Left ventricle myocardium superior (tissue), 1 donor: ENCODE measurements at places on chromosomes 3 and 15. TPM values are rescaled to one million over a fixed set of nuclear protein-coding genes. Genes with fewer than 3 reads are reported as not detected.
A peak's percentile ranks its signal among the peaks of the same experiment; 100 is the strongest.

- DNase-seq, result no peak
These were observed 99.2 kb downstream of the CORO2B start for GRCh38 chr15:68677996-68678395.

DNA sequence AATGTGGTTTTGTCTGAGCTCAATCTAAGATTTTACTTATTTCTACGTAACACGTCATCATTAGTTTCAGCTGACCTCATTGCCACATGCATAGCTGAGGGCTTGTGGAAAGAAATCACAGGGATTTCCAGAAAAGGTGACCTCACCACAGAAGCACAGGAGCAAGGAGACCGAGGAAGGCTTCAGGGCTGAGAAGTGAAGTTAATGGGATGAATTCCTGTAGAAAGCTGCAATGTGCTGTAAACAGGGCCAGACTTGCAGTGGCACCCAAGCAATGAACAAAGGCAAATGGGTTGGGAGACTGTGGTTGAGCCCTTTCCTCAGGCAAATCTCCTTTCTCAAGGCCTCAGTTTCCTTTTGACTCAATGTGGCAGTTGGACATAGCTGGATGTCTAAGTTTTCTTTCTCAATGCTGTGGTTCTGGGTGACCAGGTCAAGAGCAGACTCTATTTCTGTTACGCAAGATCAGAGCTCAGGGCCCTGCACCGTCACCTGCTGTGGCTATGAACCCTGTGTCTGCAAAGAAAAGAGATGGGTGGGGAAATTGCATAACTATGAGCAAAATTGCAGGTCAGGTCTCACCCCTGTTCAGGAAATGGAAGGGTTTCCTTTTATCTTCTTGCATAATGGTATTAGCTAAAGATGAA, 252.2 kb upstream of the TBL1XR1 start:
- no peak for DNase-seq

DNA sequence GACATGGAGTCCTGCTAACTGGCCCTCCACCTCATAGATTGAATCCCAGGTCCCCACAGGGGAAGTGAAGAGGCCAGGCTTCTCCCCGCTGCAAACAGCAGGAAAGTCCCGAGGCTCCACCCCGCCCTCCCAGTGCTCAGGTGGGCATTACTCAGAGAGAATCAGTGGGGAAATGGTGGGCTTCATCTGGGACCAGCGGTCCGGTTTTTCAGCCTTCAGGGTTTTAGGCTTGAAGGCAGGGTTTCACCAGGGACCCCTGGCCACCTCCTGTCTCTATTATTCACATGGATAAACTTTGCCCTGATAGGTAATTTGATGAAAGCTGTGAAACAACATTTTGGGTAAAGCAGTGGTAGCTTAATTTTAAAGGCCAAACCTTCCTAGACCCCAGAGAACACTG, 31.3 kb downstream of the MKRN3 start:
- no peak for DNase-seq

DNA sequence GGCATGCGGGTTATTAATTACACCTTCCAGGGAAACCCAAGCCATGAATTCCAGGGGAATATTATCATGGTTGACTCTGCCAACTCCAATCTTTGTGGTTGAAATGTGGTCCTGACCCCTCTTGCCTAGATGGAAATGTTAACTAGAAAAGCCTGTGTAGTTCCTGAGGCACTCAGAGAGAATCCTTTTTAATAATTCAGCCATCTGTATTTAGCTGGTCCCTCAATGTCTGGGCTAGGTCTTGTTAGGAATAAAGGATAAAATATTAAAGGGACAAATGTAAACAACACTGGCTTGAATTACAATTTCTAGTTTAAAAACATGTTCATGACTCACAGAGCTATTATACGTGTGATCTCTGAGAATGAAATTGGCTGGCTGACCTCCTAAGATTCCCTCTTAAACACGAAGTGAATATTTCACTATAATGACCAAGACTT, 435.2 kb upstream of the SUCLG2 start:
- no peak for DNase-seq

Gene CPB1
- not detected for total RNA-seq

Gene ZNF502
- 3.6 TPM for total RNA-seq

DNA sequence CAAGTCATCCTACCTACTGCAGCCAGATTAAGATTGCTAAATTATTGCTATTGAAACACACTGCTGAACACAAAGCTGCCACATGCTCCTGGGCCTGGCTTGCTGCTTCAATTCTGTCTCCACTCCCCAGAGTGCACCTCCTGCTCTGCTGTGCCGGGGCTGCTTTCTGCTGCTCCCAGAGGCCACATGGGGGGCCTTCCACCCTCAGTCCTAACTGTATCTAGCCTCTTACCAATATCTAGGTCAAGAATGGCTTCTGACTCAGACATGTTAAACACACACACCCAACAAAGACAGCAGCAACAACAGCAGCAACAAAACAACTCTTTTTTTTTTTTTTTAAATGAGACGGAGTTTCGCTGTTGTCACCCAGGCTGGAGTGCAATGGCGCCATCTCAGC, 33.0 kb downstream of the MYZAP start:
- DNase-seq, result no peak

DNA sequence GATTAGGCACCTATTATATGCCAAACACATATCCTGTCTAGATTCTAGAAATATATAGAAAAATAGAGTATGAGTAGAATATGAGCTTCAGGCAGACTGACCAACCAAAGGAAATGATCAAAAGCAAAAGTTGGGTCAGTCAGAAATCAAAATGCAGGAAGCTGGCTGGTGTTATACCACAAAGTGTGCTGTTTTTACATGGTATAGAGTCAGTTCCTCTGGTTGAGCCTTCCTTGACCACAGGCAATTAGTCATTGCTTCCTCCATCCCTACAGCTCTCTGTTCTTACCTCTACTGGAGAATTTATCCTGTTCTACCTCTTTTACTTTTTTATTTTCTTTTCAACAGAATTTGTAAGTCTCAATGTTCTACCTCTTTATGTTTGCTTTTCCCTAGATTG, 149.8 kb downstream of the TMCO5A start:
- DNase-seq, result no peak

DNA sequence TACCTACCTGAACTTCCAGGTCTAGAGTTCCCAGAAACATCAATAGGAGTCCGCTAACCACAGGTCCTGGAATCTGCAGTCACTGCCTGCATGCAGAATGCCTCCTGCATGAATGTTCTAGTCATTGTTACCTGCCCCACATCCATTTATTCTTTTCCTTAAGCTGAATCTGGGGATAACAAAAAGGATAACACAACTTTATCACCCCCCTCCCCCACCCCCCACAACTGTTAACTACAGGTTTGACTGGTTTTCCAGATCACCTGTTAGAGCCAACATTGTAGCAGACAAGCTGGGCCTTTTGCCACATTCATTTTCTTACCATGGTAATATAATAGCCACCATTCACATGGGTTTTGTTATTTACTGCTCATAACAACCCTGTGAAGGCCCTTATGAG, 4.6 kb upstream of the CTSH start:
- no peak for DNase-seq

- DNase-seq, result no peak
These were observed 242.3 kb downstream of the LPP start for GRCh38 chr3:188396251-188396650.

DNA sequence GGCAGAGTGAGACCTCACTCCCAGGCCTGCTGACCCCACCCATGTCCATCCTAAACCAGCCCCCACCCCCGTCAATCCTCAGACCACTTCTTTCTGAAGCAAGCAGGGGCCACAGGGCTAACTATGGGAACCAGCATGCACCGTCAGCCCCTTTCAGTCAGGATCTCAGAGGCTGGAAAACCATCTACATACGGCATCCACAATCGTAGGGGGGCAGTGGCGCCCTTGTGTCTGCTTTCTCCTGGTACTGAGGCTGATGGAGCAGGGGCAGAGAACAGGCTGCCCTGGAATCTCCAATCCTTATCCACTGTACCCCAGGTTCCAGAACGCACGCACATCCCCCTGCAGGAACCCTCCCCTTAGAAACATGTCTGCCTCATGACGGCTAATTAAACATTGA, 56.6 kb downstream of the XXYLT1 start:
- DNase-seq, result no peak

Gene HYPK
- 12.3 TPM for total RNA-seq

Gene GOLGA8S
- 0.40 TPM for total RNA-seq

Gene C3orf62
- 3.0 TPM for total RNA-seq

- DNase-seq, result peak; percentile 24
These were observed 837 bp downstream of the LRRN1 start for GRCh38 chr3:3800080-3800455.

DNA sequence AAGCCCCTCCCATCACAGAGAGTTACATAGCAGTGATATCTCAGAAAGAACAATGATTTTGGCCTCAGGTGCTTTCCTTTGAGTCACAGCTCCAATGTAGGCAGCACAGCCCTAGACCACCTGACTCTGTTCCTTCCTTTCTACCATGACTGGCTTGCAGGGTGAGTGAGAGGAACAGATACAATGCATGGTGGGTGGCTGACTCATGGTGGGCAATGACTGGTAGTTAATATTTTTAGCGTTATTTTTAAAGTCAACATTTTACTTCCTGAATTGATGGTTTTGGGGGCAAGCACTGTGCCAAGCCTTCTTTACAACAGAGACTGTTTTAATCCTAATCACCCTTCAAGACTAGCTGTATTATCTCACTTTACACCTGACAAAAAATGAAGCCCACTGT, 32.8 kb upstream of the ST3GAL6 start:
- DNase-seq, result no peak

Gene MAP6D1
- 2.3 TPM for total RNA-seq

Gene THSD4
- total RNA-seq, result 80.7 TPM

Gene SEMA3F
- 11.4 TPM for total RNA-seq

GRCh38 chr3:4719046-4719501, 225.9 kb downstream of the ITPR1 start:
- DNase-seq, result no peak

GRCh38 chr3:193231201-193231600, 9.8 kb upstream of the PLAAT1 start:
- no peak for DNase-seq

Gene DPPA4
- not detected for total RNA-seq

GRCh38 chr3:107662586-107662985, 139.8 kb downstream of the BBX start:
- no peak for DNase-seq

Gene GOLGA8M
- 1.4 TPM for total RNA-seq

Gene CSTA
- total RNA-seq, result 1.5 TPM

Gene SH3GL3
- not detected for total RNA-seq

DNA sequence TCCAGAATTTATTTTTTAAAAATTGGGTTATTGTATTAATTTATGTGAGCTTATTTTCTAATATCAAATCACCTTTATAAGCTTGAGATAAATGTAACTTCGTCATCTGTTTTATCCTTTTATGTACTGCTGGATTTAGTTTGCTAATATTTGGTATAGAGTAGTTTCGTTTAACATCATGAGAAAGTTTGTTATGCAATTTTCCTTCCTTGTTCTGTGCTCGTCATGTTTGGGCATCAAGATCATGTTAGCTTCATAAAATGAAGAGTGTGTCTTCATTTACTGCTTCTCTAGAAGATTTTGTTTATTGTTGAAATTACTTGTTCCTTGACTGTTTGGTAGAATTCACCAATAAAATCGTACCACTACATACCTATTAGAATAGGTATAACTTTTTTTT, 262.1 kb upstream of the SATB1 start:
- no peak for DNase-seq

- DNase-seq, result no peak
These were observed 98.9 kb downstream of the NR1D2 start for GRCh38 chr3:24043985-24044384.

DNA sequence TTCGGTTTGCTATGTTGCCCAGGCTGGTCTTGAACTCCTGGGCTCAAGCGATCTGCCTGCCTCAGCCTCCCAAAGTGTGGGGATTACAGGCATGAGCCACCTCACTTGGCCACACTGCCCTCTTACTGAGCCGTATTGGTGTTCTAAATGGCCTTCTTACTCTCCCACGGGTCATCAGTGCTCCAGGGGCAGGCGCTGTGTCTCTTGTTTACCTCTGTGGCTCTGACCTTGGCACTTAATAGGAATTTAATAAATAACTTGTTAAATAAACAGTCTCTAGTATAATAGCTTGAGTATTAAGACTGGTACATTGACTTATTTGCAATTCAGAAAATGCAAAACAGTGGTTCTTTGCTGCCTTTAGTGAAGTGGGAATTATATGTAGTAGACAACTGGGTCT, 13.7 kb downstream of the FLNB start:
- no peak for DNase-seq

GRCh38 chr15:41284427-41285177, 47.8 kb downstream of the OIP5 start:
- DNase-seq, result peak; percentile 30

DNA sequence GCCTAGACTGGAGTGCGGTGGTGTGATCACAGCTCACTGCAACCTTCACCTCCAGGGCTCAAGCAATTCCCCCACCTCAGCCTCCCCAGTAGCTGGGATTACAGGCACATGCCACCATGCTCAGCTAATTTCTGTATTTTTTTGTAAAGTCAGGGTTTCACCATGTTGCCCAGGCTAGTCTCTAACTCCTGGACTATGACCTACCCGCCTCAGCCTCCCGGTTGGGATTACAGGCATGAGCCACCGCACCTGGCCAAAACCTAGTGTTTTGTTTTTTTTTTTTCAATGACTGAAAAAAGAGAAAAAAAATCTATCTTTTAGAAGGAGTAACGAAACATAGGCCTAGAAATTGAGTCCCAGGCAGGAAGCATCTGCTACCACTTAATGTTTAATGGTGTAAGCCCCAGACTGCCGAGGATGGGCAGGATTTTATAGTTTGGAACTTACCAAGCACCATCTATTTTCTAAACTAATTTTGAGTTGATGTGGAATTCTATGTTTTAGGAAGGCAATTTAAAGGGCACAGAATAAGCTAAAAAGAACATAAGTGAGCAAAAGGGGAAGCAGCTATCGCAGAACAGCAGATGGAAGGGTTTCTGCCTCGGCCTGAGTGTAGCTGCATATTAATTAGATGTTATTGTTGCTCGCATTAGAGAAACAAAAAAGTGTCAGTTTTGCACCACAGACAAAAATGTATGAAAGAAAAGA, 24.2 kb upstream of the CA12 start:
- no peak for DNase-seq

- peak; percentile 61 for DNase-seq
These were observed at the start of gene HOMER2 for GRCh38 chr15:82952158-82953081. HOMER2 (minus strand) TSS chr15:82952720; CDS start chr15:82952535, 185 bp downstream.

Gene CCR8
- total RNA-seq, result not detected

GRCh38 chr3:137471558-137472204, 292.4 kb upstream of the SOX14 start:
- no peak for DNase-seq
